ENCODE measurements at places on chromosomes 3 and 15.
A peak's percentile ranks its signal among the peaks of the same experiment; 100 is the strongest.

DNA sequence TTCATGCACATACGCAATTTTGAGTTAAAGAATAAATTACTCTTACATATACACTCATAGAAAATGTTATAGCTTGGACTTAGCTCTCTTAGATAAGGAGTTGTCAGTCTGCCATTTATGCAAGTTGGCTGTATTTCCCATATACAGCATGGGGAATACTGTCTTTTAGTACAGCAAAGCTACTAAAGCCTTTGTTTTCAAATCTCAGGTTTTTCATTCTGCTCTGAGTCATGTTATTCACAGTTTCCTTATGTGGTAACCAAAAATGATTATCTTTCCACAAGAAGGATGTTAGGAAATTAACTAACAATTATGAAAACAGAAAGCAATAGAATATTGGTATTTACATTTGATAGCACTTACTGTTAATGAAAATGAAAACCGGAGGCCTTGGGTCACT, 4.3 kb upstream of the TIPARP start:
- DNase-seq: no peak

DNA sequence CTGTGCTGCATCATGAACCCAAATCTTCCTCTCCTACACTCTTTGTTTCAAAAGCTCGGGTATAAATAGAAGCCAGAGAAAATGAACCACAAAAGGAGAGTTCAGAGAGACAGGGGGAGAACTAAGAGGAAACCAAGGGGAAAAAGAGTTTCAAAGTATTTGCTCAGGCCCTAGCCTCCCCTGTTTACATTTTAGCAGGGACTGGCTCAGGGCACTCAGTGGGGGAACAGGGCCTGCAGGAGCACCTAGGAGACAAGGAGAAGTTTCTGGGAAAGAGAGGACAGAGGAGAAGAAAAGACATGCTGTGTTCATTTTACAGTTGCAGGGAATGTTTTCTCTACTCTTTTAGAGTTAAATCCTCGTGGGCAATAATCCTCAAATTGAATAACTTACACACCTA, 8.5 kb upstream of the IL17RD start:
- DNase-seq: no peak

GRCh38 chr3:4908433-4909156, 70.6 kb upstream of the BHLHE40 start:
- no peak for DNase-seq

- no peak for DNase-seq
Observed at GRCh38 chr15:56619887-56620286, 113.4 kb downstream of the ZNF280D start.

DNA sequence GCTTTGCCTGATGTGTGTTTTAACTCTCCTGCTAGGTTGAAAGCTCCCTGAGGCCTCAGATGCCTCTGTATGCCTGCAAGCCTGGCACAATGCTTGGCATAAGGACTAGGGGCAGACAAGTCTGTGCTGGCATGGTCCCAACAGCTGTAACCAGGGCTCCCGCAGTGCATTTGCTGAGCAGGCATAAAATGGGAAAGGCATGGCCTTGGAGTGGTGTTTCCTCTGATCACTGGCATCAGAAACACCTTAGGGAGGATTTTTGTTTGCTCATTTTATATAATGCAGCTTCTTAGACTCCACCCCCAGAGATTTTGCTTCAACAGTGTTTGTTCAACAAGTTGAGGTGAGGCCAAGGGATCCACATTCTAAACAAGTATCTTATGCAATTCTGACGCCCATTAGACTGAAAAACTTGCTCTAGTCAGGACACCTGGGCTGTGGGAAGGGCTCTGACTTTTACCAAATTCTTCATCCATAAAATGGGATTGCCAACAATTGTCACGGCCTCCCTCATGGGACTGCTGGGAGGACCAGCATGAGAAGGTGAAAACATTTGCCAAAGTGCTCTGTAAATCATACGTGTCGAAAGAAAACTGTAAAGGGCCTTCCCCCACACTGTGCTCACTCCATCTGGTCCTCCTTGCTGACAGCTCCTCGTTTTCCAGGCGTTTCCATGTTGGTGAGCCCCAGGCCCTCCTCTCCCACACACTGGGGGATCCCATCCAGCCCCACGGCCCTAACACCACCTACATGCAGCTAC, 43.1 kb downstream of the STARD5 start:
- no peak for DNase-seq

DNA sequence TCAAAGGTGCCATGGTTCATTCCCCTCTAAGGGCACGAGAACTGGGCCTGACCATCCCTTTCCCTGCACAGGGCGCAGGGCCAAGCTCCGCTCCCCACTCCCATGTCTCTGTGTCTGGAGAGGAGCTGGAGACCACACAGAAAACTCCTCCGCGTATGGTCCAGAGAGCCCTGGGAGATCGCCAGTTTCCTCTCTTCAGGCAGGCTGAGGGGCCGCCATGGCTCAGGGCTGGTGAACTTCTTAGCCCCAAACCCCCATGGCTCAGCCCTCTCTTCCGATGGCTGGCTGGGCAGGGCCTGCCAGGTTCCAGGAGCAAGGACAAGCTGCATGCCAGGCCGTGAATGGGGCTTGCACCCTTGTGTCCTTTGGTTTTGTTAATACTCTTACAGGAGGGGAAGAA, 52.9 kb downstream of the EXOG start:
- DNase-seq: no peak

GRCh38 chr3:76349715-76350480, 564.5 kb upstream of the ZNF717 start:
- no peak for DNase-seq

DNA sequence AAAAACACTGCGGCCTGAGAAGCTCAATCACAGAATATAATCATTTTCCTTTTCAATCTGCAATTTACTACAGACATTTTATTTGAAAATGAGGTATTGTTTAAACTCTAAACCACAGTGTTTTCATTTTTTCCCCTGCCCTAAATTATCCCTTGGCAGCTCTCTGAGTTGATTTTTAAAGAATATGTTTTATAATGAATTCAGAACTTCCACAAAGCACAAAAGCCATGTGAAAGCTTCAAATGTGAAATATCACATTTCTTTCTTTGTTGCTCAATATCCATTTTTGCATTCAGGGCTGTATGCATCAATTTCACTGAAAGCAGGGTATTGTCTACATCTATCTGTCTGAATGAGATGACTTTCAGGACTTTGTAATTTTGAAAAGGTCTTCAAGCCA, 813.6 kb upstream of the ALCAM start:
- DNase-seq: no peak

GRCh38 chr3:98553753-98554152, 22.0 kb downstream of the GPR15 start:
- DNase-seq: no peak

DNA sequence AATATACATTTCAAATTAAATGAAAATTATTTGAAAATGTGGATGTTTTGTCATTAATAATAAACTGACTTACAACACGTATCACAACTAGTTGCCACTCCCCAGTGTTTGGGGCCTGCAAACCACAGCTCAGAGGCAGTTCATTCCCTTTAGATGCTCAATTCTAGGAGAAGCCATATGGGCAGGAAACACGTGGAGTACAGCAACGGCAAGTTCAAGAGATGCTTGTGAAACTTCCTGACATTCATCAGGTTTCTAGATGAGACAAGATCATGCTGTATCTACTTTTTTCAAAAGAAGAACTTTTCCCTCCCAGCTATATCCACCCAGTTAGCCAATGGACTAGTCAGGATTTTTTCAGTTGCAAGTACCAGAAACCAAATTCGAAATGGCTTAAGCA, 17.6 kb upstream of the PLA2G4D start:
- no peak for DNase-seq

DNA sequence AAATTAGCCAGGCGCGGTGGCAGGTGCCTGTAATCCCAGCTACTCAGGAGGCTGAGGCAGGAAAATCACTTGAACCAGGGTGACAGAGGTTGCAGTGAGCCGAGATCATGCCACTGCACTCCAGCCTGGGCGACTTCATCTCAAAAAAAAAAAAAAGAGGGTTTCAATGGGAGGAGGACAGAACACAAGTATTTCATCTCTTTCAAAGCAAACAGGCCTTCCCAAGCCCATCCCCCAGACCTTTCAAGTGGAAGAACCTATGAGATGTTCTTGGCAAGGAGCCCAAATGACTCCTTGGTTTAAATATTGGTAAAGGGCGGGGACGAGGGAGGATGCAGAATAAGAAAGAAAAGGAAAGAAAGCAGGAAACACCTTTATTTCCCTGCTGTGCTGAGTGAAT, 62.2 kb upstream of the MCF2L2 start:
- no peak for DNase-seq

GRCh38 chr15:26841514-26841913, 25.3 kb upstream of the GABRA5 start:
- DNase-seq: no peak

- no peak for DNase-seq
Observed at GRCh38 chr15:45670091-45670490, 35.3 kb downstream of the SQOR start.

DNA sequence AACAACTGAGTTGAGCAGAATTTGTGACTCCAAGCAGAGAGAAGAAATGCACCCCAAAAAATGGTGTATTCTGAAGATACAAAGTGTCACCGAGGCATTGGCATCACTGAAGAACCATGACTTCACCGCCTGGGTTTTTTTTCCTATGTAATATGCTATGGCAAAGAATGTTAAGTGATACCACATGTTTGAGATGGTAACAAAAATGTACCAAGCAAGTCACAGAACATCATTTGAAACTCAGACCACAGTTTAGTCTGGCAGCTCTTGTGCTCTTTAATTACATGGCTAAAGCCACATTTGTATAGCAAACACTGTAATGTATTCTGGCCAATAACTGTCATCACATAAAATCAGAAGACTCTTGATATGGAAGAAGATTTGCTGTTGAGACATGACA, 323.5 kb downstream of the ULK4 start:
- DNase-seq: no peak

DNA sequence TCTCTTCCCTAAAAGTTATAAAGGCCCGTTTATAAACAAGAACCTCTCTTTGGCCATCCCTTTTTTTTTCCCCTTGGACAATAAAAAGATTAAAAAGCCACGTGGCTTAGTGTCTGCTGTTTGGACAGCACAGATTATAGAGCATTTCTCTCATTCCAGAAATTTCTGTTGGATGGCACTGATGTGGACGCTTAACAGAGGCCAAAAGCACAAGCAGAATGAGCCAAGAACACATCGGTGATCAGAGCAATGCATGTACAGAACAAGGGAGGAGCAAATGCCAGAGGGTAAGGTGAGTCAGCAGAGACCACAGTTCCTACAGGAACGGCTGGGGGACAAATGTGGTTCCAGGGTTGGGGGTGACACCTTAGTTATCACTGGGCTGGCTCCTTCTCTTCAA, 30.3 kb upstream of the CTNNB1 start:
- peak; percentile 8 for DNase-seq

- no peak for DNase-seq
Observed at GRCh38 chr15:97661796-97662195, 298.7 kb upstream of the ARRDC4 start.

GRCh38 chr3:117346901-117347300, 637.3 kb downstream of the TUSC7 start:
- no peak for DNase-seq

- no peak for DNase-seq
Observed at GRCh38 chr3:182925330-182925943, 54.9 kb downstream of the DCUN1D1 start.

DNA sequence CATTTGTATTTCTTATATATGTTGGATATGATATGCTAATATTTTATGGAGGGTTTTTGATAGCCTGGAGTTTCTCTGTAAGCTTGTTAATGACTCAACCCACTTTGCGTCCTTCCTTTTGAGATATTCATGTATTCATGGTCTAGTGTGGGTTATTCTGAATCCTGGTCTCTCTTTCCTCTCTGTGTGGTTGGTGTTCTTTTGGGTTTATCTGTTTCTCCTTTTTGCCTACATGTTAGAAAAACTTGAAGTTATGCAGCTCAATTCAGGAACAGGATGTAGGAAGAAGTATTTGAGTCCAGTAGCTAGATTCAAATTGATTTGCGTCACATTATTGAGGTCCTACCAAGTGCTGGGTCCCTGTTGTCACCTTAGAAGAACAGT, 28.1 kb downstream of the CMTM7 start:
- no peak for DNase-seq

DNA sequence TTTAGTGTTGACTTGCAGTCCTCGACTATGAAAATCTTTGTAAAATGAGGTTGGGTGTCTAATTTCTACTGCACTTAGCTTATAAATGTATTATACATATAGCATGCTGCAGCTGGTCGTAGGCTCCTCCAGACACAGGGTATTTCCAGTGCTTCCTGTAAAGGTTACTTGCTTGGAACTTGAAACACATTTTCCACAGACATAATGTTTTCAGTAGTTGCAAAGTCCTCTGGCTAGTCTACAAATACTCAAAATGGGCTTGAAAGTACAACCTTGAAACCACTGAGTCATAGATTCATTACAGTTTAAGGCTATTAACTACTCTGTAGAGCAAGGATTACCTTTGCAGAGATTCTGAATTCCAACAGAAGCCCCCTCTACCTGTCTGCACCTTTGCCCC, 464.1 kb downstream of the RAP2B start:
- no peak for DNase-seq

DNA sequence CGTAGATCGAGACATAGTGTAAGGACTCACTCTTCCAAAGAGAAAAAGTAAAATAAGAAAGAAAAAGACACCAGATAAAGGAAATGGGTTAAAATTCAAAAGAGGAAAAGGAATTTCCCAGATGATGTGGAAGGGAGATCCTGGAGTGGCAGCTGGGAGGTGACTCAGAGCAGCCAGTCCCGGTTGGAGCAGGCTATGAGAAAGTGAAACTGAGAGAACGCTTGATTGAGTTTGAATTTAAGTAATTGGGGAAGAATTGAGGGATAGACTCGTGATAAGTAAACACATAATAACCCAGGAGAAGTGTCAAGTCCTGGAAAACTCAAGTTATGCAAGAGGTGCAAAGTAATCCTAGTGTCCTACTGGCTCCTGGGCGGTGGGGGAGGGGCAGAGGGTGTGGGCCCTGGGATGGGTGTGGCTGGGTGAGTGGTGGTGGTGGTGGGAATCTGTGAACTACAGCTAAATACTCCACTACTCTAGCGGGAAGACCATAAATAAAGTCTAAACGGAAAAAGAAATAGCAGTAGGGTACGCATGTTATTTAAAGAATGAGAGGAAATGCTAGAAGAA, 1.2 kb downstream of the PRR20G start:
- peak; percentile 35 for DNase-seq

GRCh38 chr15:71800835-71801745, 9.3 kb upstream of the NR2E3 start:
- peak; percentile 81 for DNase-seq

GRCh38 chr3:111589303-111590142, 5.6 kb downstream of the ZBED2 start:
- DNase-seq: peak; percentile 19

DNA sequence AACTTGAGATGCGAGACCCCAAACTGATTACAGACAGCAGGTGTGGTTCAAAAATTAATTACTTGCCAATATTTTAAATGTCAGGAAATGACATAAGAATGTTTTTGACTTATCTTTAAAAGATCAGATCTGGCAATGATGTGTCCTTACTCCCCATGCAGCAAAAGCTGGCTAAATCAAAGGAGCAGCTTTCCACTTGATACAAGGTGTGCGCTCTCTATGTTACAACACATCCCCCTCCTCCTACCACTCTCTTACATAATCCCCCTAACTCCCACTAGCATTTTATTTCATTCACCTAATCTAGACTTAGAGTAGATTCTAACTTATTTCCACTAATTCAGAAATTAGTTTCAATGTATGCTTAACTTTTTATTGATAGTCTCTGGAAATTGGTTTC, 609.0 kb downstream of the GRM7 start:
- DNase-seq: no peak

Measured in LHCN-M2 (cell line).